ENCODE measurements at places on chromosomes 4 and X.

GRCh38 chr4:39502019-39502663 lies 25.1 kb downstream of the UGDH start:
- no peak for DNase-seq

DNA sequence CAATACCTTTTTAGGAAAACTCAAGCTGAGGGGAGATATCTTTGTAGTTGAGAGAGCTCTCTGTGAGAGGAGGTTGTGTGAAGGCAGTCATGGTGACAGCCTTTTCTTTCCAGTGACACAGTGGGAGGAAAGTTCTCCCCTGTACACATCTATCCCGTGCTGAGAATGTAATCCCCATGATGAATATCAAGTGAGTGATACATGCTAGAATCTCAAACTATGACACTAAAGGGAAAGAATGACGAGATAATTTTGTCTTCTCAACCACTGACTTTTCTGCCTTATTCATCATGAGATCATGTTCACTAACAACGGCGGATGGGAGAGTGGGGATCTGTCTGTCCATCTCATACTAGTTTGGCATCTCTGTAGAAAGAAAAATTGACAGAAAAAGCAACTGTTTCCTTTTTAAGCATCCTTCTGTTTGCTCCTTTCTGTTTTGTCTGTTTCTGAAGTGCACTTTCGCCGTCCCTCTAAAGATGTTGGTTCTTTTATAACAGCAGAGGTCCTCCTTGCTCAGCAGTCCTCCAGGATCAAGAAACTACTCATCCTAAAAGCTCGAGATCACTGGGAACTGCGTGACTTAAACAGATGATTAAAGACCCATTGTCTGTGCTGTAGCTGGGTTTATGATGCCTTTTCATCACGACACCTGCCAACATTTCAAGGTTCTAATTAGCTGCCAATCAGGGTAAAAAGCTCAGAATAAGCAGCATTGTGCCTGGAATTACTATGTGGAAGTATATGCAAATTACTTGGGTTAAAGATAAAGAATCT lies 137.6 kb downstream of the DCK start:
- DNase-seq, result no peak

GRCh38 chr4:125551967-125552366 lies 237.2 kb downstream of the FAT4 start:
- no peak for DNase-seq

DNA sequence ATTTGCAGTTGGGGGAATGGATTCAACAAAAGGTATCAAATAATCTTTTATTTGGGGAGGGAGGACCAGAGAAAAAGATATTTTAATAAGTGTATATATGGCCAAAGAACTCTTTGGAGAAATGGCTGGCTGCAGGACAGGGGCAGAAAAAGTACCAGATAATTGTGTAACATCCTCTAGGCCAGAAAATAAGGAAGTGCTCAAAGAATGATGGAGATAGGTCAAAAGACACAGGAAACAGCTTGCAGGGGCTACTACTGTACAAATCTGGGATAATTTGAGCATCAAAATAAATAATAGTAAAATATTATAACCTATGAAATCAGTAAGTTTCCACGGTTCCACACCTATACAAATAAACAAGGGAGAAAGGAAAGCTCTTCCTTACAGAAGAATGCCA lies 34.8 kb downstream of the KLHL5 start:
- no peak for DNase-seq

- DNase-seq, result no peak
Observed at GRCh38 chr4:187209921-187210613, 486.4 kb upstream of the FAT1 start.

GRCh38 chr4:104032896-104033295 lies 313.1 kb upstream of the TACR3 start:
- DNase-seq, result no peak

- no peak for DNase-seq
Observed at GRCh38 chrX:52138830-52139544, 45.7 kb upstream of the MAGED4 start.

Measured in NCI-H2081 treated with DMSO at 0.1 percent for 48 hours (cell line).